Fibroblast of villous mesenchyme (primary cell): ENCODE measurements at places on chromosomes 2 and 18. TPM values are rescaled to one million over a fixed set of nuclear protein-coding genes. Genes with fewer than 3 reads are reported as not detected.

The PRSS56 gene
- total RNA-seq: not detected in 2 replicates

The TRABD2A gene
- 1.3 and 1.7 TPM in 2 replicates for total RNA-seq

The MAB21L4 gene
- not detected in 2 replicates for total RNA-seq

The SULT1C2 gene
- total RNA-seq: not detected in 2 replicates

The PCARE gene
- total RNA-seq: not detected in 2 replicates

The KLHL41 gene
- total RNA-seq: 0.32 and 0.43 TPM in 2 replicates

The ARHGAP15 gene
- 0.43 TPM in 1 of 2 replicates, not detected in the other for total RNA-seq

The PLB1 gene
- 0.32 and 3.0 TPM in 2 replicates for total RNA-seq

The RBKS gene
- 1.3 TPM in 2 replicates for total RNA-seq

The OTX1 gene
- not detected in 2 replicates for total RNA-seq

The RANBP2 gene
- 71.8 and 92.0 TPM in 2 replicates for total RNA-seq

The TP53I3 gene
- total RNA-seq: 66.9 and 79.9 TPM in 2 replicates

The IL36G gene
- not detected in 2 replicates for total RNA-seq

The AFF3 gene
- 19.4 and 31.9 TPM in 2 replicates for total RNA-seq

The ASB3 gene
- total RNA-seq: 22.9 and 34.1 TPM in 2 replicates

The COL3A1 gene
- total RNA-seq: 3,024 and 3,294 TPM in 2 replicates

The SH3BP4 gene
- total RNA-seq: 92.1 and 115 TPM in 2 replicates

The MOGAT1 gene
- not detected in 2 replicates for total RNA-seq

The ALPI gene
- not detected in 2 replicates for total RNA-seq

The LANCL1 gene
- total RNA-seq: 33.8 and 42.3 TPM in 2 replicates

The CTAGE1 gene
- total RNA-seq: 0.43 TPM in 1 of 2 replicates, not detected in the other

The BOLL gene
- not detected in 2 replicates for total RNA-seq

The GIGYF2 gene
- total RNA-seq: 46.4 and 63.9 TPM in 2 replicates

The NCKAP1 gene
- 173 and 236 TPM in 2 replicates for total RNA-seq

The BCL2L11 gene
- total RNA-seq: 0.86 and 1.6 TPM in 2 replicates

The SAG gene
- not detected in 2 replicates for total RNA-seq

The TNFRSF11A gene
- under 0.01 TPM in 1 of 2 replicates, not detected in the other for total RNA-seq

The SH3RF3 gene
- total RNA-seq: 11.9 and 13.4 TPM in 2 replicates

The GYPC gene
- total RNA-seq: 161 TPM in 2 replicates
